Naive B cell (primary cell): ENCODE measurements at places on chromosomes 13 and 19. TPM values are rescaled to one million over a fixed set of nuclear protein-coding genes. Genes with fewer than 3 reads are reported as not detected.
A peak's percentile ranks its signal among the peaks of the same experiment; 100 is the strongest.

DNA sequence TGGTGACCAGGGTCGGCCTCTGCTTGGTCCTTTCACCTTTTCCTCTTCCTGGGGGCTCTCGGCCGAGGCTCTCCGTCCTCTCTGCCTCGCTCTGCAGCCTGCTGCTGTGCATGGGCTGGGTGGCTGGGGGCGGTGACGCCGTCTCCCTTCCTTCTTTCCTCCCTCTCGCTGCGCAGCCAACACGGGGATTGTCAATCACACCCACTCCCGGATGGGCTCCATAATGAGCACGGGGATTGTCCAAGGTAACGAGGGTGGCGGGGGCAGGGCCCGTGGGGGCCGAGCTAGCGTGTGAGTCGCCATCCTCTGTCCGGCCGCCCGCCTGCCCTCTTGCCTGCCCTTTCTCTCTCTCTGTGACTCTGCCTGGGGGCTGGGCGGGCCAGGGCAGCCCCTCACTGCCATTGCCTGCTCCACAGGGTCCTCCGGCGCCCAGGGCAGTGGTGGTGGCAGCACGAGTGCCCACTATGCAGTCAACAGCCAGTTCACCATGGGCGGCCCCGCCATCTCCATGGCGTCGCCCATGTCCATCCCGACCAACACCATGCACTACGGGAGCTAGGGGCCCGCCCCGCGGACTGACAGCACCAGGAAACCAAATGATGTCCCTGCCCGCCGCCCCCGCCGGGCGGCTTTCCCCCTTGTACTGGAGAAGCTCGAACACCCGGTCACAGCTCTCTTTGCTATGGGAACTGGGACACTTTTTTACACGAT lies 7.1 kb downstream of the YIPF2 start:
- no peaks in the 10 kb centered on the region for H3K27me3 ChIP-seq
- no peak overlapping the region for H3K4me3 ChIP-seq
- H3K4me1 ChIP-seq = peaks cover 12% of the 10 kb centered on the region
- H3K27ac ChIP-seq = no peak overlapping the region
- H3K36me3 ChIP-seq = no peaks in the 10 kb centered on the region

DNA sequence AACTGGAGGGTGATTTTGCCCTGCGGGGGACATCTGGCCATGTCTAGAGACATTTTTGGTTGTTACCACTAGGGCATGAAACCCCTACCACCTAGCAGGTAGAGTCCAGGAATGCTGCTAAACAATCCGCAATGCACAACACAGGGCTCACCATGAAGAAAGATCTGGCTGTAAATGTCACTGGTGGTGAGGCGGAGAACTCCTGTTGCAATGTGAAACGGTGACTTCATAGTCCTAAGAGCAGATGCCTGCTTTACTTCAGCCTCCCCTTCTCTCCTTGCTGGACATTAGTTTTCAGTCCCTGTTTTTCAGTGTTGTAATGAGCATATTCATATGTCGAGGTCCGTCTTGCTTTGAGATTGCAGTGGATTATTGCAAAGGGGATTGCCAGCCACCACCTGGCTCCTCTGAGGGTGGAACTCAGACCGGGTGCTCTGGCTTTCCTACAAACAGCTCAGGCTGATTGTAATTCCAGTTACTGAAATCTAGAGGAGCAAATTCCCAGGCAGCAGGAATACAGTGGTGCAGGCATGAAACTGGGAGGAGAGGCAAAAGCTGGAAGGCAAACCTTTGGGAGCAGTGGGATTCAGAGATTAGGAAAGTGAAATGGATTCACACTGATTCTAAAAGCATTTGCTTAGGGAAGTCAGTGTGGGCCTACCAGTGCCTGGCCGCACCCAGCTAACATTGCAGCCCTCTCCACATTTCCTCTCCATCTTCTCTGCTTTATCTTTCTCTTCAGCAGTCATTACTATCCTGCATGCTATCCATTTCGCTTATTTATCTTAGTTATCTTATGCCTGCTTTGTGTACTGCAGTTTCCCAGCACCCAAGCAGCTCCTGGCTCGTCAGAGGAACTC lies 76.1 kb upstream of the PCDH8 start:
- DNase-seq = no peak
- H3K27ac ChIP-seq = no peak overlapping the region
- H3K36me3 ChIP-seq = no peaks in the 10 kb centered on the region
- H3K4me1 ChIP-seq = peaks cover 12% of the 10 kb centered on the region
- H3K27me3 ChIP-seq = no peaks in the 10 kb centered on the region
- H3K4me3 ChIP-seq = no peak overlapping the region

GRCh38 chr19:11642902-11643301 lies 45.6 kb downstream of the ZNF627 start:
- no peak overlapping the region for H3K4me3 ChIP-seq
- no peaks in the 10 kb centered on the region for H3K27me3 ChIP-seq
- H3K36me3 ChIP-seq = no peaks in the 10 kb centered on the region
- H3K4me1 ChIP-seq = peaks cover 11% of the 10 kb centered on the region
- no peak for DNase-seq
- H3K27ac ChIP-seq = no peak overlapping the region

- no peak for DNase-seq
- H3K4me3 ChIP-seq = no peak within 1 kb of the TSS
- H3K4me1 ChIP-seq = no peaks in the 10 kb centered on the region
- no peak within 1 kb of the TSS for H3K27ac ChIP-seq
- H3K36me3 ChIP-seq = no peaks in the 10 kb centered on the region
These were observed at the start of gene STOML3 for GRCh38 chr13:38990693-38991092. Gene STOML3, minus strand, starts transcription at chr13:38990831. Its CDS starts 110 bp downstream, at chr13:38990721.

DNA sequence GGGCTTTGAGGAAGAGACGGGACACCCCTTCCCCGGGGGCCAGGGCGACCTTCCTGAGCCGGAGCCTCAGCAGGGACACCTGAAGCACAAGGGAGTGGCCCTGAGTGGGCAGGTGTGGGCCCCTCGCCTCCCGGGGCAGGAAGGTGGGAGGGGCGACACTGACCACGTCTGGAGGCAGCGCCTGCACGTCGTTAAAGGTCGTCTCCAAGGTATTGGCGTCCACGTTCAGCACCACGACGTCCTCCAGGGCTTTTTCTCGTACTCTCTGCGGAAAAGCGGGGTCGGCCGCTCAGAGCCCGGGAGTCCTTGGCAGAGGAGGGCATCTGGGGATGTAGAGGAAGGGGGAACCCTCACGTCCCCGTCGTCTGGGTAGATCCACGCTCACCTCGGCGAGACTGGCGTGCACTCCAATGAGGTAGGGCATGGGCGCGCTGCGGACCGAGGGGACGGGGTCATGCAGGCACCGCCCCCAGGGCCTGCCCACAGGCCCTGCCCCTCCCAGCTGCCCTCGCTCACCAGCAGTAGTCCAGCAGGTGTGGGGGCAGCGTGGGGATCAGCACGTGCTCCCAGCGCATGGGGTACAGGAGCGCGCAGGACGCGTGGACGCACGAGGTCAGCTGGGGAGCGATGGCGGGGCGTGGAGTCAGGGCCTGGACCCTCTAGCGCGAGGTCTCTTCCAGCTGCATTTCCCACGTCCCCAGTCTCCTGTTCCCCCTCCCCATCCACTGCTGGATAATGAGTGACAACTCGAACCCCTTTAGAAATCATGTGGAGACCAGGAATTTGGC lies 6.1 kb downstream of the DENND1C start:
- H3K27ac ChIP-seq = no peak overlapping the region
- no peak for DNase-seq
- no peaks in the 10 kb centered on the region for H3K27me3 ChIP-seq
- H3K4me3 ChIP-seq = peak overlapping the region; percentile 42
- H3K36me3 ChIP-seq = no peaks in the 10 kb centered on the region

Gene GIPR
- polyA plus RNA-seq = not detected

Gene ZNF816
- 21.3 TPM for polyA plus RNA-seq
